ENCODE measurements at places on chromosomes 16 and 17. TPM values are rescaled to one million over a fixed set of nuclear protein-coding genes. Genes with fewer than 3 reads are reported as not detected.

GRCh38 chr17:60102632-60103096 is 23.9 kb upstream of the HEATR6 start:
- H3K4me3 ChIP-seq = peak overlapping the region; percentile 63
- H3K27ac ChIP-seq = no peak overlapping the region
- peaks cover 20% of the 10 kb centered on the region for H3K4me1 ChIP-seq
- no peak for DNase-seq
- H3K27me3 ChIP-seq = peaks cover 43% of the 10 kb centered on the region

The ODF4 gene
- total RNA-seq = not detected

The ANKRD40CL gene
- total RNA-seq = not detected

DNA sequence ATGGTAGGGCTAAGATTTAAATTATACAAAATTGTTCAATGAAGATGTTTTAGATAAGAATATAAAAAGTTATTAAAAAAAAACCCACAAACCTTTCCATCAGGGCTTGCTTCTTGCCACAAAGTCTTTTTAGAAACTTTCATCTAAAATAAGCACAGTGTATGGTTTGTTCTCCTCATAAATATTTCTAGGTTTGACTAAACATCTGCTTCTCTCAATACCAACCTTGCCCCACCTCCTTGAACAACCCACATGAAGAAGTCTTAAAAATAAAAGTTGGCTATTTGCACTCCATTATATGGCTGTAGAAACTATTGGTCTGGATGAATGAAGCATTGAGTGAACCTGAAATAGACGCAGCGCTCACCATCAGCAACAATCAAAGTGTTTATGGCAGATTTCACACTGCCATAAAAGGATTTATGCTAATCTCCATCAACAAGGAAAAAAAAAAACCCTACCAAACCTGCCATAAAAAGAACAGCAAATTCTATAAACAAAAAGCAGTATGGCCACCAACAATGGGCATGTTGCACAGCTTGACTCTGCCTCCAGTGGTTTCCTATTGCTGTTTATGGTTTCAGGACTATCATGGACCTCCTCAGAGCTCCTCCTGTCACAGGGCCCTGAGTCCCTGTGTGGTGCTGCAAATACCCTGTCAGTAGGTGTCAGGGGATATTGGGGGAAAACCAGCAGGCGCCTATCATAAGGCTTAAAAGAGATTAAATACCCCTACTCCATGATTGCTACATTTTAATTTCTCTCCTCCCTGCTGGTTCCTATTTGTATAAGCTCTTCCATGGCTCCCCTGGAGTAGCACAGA is 37.6 kb downstream of the SNX11 start:
- no peak overlapping the region for H3K4me3 ChIP-seq
- no peak overlapping the region for H3K27ac ChIP-seq
- peaks cover 8% of the 10 kb centered on the region for H3K4me1 ChIP-seq

GRCh38 chr17:6080711-6081430 is 10.7 kb downstream of the WSCD1 start:
- no peak for DNase-seq
- H3K27ac ChIP-seq = no peak overlapping the region
- no peaks in the 10 kb centered on the region for H3K27me3 ChIP-seq
- H3K4me3 ChIP-seq = no peak overlapping the region

GRCh38 chr17:82287868-82288801 is 14.6 kb upstream of the CSNK1D start:
- H3K4me3 ChIP-seq = no peak overlapping the region

DNA sequence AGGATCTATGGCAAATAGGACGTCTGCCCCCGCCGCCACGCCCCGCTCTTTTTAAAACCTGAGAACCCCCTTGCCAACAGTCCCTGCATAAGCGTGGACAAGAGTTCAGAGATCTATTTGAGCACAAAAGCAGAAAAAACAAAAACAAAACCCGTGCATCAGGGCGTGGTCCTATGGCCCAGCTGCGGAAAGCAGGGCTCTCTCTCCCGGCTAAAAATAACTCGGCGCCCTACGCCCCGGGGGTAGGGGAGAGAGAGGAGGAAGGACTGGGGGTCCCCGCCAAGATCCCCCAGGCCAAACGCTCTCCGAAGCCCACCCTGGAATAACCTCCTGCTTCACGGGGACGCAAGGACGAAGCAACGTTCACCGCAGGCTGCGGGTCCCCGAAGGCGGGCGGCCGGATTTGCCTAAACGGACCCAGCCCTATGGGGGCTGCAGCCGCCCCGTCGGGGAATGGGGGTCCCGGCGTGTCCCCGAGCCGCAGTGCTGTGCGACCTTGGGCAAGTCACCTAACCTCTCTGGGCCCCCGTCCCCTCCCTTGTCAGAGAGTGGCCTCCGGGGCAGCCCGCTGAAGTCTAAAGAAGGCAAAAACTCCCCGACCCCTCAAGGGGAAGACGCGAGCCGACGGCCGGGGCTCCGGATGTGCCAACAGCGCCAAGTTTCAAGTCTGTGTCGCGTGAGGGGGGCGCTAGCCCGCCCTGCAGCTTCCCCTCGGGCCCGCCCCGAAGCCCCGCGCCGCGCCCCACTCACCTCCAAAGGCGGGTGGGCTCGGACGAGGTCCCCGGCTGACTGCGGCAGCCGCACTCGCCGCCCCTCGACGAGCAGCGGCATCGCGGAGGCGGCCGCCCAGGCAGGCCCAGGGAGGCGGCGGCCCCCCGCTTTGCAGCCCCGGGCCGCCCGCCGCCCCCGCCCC is 477 bp downstream of the NTAN1 start:
- H3K27ac ChIP-seq = peak overlapping the region; percentile 77
- peaks cover 17% of the 10 kb centered on the region for H3K4me1 ChIP-seq
- peak; percentile 83 for DNase-seq

DNA sequence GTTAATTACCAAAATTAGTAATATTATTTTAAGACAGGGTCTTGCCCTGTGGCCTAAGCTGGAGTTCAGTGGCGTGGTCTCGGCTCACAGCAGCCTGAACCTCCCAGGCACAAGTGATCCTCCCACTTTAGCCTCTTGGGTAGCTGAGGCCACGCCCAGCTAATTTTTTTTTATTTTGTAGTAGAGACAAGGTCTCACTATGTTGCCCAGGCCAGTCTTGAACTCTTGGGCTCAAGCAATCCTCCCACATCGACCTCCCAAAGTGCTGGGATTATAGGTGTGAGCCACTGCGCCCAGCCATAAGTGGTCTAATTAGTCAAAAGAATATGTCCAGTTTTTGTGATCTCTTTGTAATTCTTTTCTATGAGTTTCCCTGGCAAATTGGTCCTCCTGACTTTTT is 12.0 kb upstream of the CFDP1 start:
- H3K36me3 ChIP-seq = peaks cover 11% of the 10 kb centered on the region
- no peak overlapping the region for H3K27ac ChIP-seq
- H3K27me3 ChIP-seq = no peaks in the 10 kb centered on the region
- H3K4me3 ChIP-seq = no peak overlapping the region
- no peaks in the 10 kb centered on the region for H3K4me1 ChIP-seq
- no peak for DNase-seq

GRCh38 chr17:76155988-76156661 is 15.1 kb upstream of the FOXJ1 start:
- no peak for DNase-seq
- no peak overlapping the region for H3K27ac ChIP-seq
- peaks cover 42% of the 10 kb centered on the region for H3K36me3 ChIP-seq
- H3K4me3 ChIP-seq = no peak overlapping the region

GRCh38 chr16:75376475-75377161 is 56.7 kb downstream of the CFDP1 start:
- H3K27me3 ChIP-seq = peaks cover 32% of the 10 kb centered on the region
- H3K4me1 ChIP-seq = peaks cover 24% of the 10 kb centered on the region
- no peak overlapping the region for H3K27ac ChIP-seq
- no peak overlapping the region for H3K4me3 ChIP-seq

- H3K4me1 ChIP-seq = peaks cover 12% of the 10 kb centered on the region
- no peak overlapping the region for H3K27ac ChIP-seq
- H3K36me3 ChIP-seq = peaks cover under 1% of the 10 kb centered on the region
- H3K27me3 ChIP-seq = no peaks in the 10 kb centered on the region
Measured at GRCh38 chr17:74815067-74815466, 38.9 kb upstream of the NAT9 start.

- no peaks in the 10 kb centered on the region for H3K4me1 ChIP-seq
- no peak for DNase-seq
- H3K27ac ChIP-seq = no peak overlapping the region
- no peaks in the 10 kb centered on the region for H3K27me3 ChIP-seq
Measured at GRCh38 chr16:89798832-89799370, 17.5 kb downstream of the FANCA start.

DNA sequence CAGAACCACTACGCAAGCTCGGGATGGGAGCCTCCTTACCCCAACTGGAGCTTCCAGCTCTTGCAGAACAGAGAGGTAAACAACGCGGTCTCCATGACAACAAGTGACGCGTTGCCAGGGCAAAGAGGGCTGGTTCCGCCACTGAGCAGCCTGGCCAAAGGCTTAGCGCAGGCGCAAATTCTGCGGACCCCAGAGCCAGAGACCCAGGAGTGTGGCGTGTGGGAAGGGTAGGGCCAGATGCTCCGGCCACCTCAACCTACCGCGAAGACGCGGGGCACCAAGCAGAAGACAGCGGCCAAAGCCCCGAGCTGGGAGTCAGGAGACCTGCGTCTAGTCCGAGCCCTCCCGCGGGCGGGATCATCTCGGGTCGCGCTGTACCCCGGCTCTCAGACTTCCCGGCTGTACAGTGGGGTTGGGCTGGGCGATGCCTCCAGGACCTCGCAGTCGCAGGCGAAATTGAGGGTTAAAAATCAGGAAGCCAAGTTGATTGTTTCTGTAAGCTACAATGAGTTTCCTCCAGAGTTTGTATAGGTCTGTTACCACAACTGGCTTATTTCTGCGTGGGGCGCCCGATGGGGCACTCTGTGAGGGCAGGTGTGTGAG is at the start of gene TEKT1:
TSS of gene TEKT1 (minus strand) at position 69 of the 603 bp plus-strand sequence. CDS start 1,353 bp downstream, outside the sequence.
- DNase-seq = peak; percentile 82
- H3K27ac ChIP-seq = no peak within 1 kb of the TSS
- H3K36me3 ChIP-seq = no peaks in the 10 kb centered on the region

GRCh38 chr17:45229681-45230409 is 8.2 kb downstream of the FMNL1 start:
- H3K4me3 ChIP-seq = peak overlapping the region; percentile 93
- DNase-seq = peak; percentile 55
- peaks cover 82% of the 10 kb centered on the region for H3K4me1 ChIP-seq

DNA sequence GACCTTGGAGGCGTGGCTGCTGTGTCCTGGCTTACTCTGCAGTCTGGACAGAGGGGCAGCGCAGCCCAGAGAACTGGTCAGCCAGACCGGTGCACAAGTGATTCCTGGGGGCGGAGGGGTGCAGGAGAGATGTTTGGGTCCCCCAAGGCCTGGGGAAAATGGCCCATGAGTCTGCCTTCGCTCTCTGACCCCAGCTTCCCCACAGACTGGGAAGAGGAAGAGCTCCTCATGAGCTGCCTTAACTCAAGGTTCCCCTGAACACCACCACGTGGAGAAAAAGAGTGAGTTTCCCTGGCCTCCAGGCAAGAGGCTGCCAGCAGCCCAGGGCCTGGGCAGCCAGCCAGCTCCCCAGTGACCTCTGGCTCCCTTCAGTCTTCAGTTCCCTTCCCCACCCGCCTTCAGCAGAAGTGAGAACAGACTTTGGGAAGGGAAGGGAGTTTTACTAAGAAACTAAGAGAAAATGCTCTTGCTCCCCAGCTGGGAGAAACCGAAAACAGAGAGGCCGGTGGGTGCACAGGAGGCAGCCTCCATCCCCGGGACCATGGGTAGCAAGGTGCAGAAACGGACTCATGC is 2.0 kb upstream of the C17orf99 start:
- peaks cover 17% of the 10 kb centered on the region for H3K36me3 ChIP-seq
- H3K4me1 ChIP-seq = peaks cover 18% of the 10 kb centered on the region
- H3K4me3 ChIP-seq = no peak overlapping the region
- DNase-seq = no peak

The ABCA6 gene
- total RNA-seq = 0.29 TPM

- H3K4me1 ChIP-seq = no peaks in the 10 kb centered on the region
- DNase-seq = no peak
- H3K27me3 ChIP-seq = no peaks in the 10 kb centered on the region
- no peak overlapping the region for H3K27ac ChIP-seq
- H3K36me3 ChIP-seq = no peaks in the 10 kb centered on the region
- H3K4me3 ChIP-seq = no peak overlapping the region
Measured at GRCh38 chr16:7646821-7647500, 314.3 kb downstream of the RBFOX1 start.

The ZCCHC14 gene
- 0.63 TPM for total RNA-seq

- DNase-seq = no peak
- peaks cover 11% of the 10 kb centered on the region for H3K36me3 ChIP-seq
- peaks cover 34% of the 10 kb centered on the region for H3K4me1 ChIP-seq
Measured at GRCh38 chr16:67940446-67941089, 3.4 kb downstream of the LCAT start.

DNA sequence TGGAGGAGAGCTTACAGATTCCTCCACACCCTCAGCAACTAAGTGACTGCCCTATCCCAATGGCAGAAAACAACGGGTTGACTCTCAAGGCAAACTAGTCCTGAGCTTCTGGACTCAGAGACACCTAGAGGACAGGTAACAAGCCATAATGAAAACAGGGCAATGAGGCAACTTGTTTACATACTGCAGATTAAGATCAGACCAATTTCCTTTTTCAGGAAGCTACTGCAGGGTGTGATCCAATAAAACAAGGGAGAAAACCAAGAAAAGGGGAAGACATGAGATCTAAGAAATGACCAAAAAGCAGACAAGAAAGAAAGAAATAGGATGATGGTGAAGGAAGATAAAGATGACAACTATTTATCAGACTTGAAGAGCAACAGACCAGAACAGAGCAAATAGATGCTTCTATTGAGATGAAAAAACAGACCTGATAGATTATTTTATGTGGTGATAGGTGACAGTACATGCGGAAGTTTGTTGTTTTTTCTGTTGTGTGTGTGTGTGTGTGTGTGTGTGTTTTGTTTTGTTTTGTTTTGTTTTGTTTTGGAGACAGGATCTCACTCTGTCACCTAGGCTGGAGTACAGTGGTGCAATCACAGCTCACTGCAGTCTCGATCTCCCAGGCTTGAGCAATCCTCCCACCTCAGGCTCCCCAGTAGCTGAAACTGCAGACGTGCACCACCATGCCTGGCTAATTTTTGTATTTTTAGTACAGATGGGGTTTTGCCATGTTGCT is 120.7 kb downstream of the GAS7 start:
- H3K27me3 ChIP-seq = no peaks in the 10 kb centered on the region
- no peak overlapping the region for H3K27ac ChIP-seq
- no peak for DNase-seq
- H3K4me3 ChIP-seq = no peak overlapping the region
- H3K4me1 ChIP-seq = peaks cover 9% of the 10 kb centered on the region

DNA sequence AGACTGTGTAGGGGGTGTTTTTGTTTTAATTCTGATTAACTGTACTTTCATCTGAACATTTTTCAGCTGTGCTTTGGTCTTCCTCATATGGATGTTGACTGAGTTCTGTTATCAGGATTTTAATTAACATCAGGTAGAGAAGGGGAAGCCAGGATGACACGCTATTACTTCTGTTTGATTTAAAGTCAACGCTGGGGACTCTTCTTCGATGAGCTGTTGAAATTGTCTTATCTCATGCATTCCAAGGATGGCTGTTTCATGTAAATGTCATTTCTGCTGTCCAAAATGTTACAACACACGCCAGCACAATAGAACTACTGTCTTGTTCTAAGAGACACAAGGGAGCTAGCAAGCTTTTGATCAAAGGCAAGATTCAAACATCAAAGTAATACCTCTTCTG is 263.3 kb upstream of the CDH5 start:
- no peak for DNase-seq
- H3K27ac ChIP-seq = no peak overlapping the region
- H3K4me1 ChIP-seq = no peaks in the 10 kb centered on the region
- no peak overlapping the region for H3K4me3 ChIP-seq

The TMC5 gene
- total RNA-seq = 0.09 TPM

All from activated CD8-positive, alpha-beta memory T cell treated with anti-CD3 and anti-CD28 coated beads, Interleukin-2, amount 10 ng/mL, durations not matched to agents 7 days and 5 days (primary cell).